ENCODE measurements at places on chromosomes 3 and 15. TPM values are rescaled to one million over a fixed set of nuclear protein-coding genes. Genes with fewer than 3 reads are reported as not detected.
A peak's percentile ranks its signal among the peaks of the same experiment; 100 is the strongest.

- peak; percentile 33 for DNase-seq
These were observed 160.0 kb downstream of the TBL1XR1 start for GRCh38 chr3:177037241-177037640.

DNA sequence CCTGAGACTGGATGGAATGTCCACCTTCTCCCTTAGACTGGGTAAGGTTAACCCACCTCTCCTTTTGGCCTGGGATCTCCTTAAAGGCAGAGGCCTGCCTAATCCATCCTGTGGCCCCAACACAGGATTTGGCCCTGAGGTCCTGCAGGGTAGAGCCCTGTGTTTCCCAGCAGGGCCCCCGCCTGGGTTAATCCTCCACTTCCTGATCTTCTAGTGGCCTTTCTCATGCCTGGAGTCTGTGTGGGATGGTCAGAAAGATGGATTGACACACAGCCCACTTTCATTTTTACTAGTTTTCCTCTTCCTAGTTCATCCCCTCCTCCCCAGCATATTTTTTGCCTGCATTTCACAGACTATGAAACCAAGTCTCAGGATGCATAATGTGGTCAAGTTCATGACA, 48.9 kb upstream of the SLC6A6 start:
- no peak for DNase-seq

DNA sequence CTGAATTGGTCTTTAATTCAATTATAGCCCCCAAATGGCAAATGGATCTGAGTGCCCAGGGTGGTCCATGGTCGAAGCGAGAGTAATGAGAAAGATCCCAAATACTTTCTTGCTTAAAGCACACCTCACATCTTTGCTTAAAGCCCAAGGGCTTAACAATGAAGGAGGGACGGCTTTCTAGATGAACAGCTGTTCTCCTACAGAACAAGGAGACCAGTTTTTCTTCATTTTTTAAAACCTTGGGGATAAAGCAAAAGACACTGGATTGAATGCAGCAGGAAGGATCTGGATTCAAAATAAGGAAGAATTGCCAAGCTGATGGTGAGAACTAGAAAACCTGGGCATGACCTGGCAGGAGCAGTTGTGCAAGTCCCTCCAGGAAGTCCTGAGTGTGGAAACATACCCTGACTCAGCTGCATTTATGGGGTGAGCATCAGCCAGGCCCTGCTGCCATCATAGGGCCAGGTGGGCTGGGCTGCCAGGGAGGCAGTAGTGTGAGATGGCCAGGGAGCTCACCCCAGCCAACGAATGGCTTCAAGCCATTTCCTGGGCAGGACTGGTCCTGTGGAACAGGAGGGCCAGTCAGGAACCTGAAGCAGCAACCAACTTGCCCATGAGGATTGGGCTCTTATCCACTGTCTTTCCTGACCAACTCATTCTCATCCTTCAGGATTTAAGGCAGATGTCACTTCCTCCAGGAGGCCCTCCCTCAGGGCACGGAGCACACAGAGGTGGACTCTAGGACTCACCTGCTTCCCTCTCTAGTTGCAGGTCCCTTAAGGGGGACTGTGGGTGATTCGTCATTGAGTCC, 18.4 kb upstream of the RHCG start:
- DNase-seq: peak; percentile 93

- no peak for DNase-seq
These were observed 29.0 kb downstream of the PTH1R start for GRCh38 chr3:46906471-46907058.

DNA sequence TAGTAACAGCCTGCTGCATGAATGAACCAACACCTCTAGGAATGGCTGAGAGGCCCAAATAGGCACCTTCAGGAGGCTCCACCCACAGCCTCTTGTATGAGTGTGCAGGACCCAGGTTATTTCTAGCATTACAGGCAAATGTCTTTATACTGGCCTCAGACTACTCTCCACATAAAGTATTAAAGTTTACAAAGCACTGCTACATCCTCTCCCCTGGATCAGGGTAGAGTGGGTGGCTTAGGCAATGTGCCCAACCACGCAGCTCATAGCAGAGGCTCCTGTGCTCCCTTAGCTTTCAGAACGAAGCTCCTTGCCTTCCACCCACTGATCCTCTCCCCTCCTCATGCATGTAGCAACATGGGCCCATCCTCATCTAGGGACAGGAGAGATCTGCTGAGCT, 16.3 kb downstream of the TMEM43 start:
- no peak for DNase-seq

DNA sequence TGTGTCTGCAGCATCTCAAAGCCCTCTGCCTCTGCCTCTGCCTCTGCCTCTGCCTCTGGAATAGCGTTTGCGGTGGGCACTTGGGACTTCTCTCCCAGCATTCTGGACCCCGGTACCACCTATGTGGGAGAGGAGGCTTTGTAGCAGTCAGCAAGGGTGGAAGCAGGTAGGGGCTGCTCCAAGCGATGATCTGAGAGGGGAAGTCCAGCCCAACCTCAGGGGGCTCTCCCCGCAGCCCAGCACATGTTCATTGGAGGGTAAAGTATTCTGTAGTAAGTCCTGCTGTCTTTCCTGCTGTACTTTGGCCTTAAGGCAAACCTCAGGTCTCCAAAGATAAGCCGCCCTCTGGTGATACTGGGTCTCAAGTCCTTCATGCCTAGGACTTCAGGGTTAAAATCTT, 68.6 kb downstream of the FAM174B start:
- no peak for DNase-seq

Gene PIGZ
- 1.0 TPM for total RNA-seq

Measured in foreskin keratinocyte (primary cell).